ENCODE measurements at places on chromosomes 6 and 20.

GRCh38 chr6:167794161-167795157 is 32.3 kb upstream of the AFDN start:
- DNase-seq, result no peak

GRCh38 chr6:142871910-142872331 is 73.1 kb downstream of the HIVEP2 start:
- peak; percentile 43 for DNase-seq

- DNase-seq, result no peak
These were observed 888.4 kb upstream of the GJE1 start for GRCh38 chr6:141244366-141244765.

DNA sequence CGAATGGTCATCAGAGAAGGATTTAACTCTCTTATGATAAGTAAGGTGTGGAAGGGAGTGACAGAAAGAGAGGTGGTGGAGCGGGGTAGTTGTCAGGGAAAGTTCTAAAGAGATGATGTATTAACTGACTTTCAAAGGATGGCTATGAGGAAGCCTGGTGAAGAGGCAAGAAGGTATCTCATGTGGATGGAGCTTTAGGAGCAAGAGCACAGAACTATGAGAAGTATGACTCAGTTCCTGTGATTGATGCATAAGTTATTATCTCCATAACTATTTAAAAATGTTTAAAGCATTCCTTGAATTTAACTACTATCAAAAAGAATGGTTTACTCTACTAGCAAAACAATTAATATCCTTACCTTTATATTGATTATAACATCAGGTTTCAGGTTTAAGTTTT is 28.8 kb downstream of the AK9 start:
- DNase-seq, result no peak

- no peak for DNase-seq
These were observed 239.1 kb downstream of the GRM1 start for GRCh38 chr6:146267946-146268345.

GRCh38 chr6:54515013-54515412 is 206.8 kb downstream of the TINAG start:
- DNase-seq, result no peak

GRCh38 chr20:31809661-31810060 is 9.5 kb upstream of the MYLK2 start:
- DNase-seq, result no peak

GRCh38 chr6:157811137-157811475 is 11.9 kb upstream of the SNX9 start:
- no peak for DNase-seq

DNA sequence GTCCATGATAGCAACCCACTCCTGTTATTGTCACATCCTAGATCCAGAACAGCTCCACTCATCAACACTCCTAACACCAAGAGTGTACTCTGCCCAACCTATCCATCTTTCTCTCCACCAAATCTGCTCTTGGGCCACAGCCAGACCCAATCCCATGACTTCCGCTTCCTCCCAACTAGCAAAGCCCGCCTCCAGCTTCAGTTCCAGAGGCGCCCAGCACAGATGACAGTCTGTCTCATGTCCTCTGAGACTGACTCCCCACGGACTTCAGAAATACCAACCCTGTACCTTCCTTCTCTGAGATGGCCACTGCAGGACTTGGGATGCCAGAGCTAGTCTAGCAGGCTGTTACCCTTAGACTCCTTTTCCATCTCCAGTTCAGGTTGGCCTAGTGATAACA is 48.6 kb downstream of the DTNBP1 start:
- no peak for DNase-seq

GRCh38 chr20:22623211-22623610 is 38.8 kb upstream of the FOXA2 start:
- DNase-seq, result no peak

DNA sequence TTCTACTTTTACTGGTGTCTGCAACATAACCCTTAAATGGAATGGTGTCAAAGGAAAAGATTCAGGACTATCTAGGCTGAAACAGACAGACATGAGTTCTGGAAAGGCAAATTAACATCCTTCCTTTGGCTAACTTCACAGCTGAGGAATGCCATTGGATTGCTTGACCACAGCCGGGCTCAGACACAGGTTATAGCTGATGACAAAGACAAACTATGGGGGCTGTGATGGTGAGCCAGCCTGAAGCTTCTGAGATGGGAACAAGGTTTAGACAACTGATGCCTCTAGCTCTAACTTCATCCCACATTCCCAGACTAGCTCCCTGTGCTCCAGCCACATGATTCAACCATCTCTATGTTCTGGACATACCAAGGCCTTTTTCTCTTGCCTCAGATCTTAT is 15.3 kb downstream of the POLR1C start:
- no peak for DNase-seq

DNA sequence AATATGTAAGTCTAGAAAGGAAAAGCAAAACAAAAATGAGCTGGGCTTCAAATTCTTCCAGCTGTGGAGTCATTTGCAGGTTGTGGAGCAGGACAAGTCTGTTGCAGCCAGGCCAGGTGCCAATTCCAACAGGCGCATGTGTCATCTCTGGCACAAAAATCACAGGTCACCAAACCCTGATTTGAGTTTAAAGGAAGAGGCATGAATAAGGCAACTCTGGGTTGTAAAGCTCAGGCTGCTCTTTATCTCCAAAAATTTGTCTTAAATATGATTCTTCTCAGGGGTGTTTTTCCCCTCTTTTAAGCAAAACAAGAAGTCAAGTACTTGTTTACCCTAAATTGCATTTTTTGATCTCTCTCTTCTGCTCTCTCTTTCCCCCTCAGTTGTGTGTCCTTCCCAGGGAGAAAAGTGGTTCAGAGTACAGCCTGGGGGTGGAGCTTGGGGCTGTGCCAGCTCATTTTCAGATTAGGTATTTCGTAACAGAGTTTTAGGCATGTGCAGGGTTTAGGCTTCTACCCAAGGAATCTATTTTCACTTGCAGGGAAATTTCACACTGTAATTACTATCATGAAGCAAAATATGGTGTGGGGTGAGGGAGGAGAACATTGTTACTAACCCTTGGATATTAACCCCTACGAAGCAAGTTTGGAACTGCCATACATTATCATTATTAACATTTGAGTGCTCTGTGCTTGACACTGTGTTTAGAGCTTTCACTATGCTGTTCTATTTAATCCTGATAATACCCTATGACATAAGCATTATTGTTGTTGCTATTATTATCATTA is 8.3 kb upstream of the NCOA3 start:
- DNase-seq, result peak; percentile 62

- DNase-seq, result no peak
These were observed 14.3 kb downstream of the RIMS1 start for GRCh38 chr6:71900642-71901041.

- DNase-seq, result no peak
These were observed 8.5 kb downstream of the TRIM15 start for GRCh38 chr6:30171677-30172471.

DNA sequence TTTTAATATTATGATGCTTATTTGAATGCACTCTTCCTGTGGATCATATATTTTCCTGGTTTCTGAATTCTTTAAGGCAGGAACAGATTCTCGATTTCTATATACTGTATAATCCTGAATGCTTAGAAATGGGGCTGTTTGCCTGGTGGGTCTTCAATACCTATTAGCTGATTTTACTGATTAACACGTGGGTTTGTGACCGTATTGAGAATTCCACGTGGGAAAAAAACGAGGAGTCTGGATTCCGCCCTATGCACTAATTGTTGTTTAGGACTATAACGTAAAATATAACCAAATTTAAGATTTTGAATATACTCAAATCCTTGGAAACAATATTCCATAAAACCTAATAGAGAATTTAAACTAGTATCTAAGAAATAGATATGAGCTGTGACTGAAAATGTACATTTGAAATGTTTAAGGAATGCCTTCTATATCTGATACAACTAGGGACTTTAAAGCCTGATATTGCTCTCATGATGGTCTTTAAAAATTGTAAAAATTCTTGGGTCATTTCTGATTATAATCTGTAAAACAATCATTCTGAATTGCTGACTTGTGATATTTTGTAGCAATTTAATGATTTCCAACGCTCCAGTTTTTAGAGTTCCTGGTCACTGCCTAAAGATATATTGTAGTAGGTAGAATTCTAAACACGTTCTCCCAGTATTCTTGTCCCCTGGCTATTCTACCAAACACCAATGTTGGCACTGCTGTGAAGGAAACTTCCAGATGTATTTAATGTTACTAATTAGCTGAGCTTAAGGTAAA is 93.6 kb upstream of the NOX3 start:
- no peak for DNase-seq

GRCh38 chr6:124131259-124131658 is 327.6 kb downstream of the NKAIN2 start:
- DNase-seq, result no peak

- DNase-seq, result no peak
These were observed 27.2 kb downstream of the PANK2 start for GRCh38 chr20:3916364-3916763.

GRCh38 chr6:45759472-45759810 is 256.2 kb downstream of the CLIC5 start:
- peak; percentile 57 for DNase-seq

- DNase-seq, result no peak
These were observed 19.9 kb downstream of the JARID2 start for GRCh38 chr6:15265787-15266186.

GRCh38 chr6:80145921-80146320 is 39.5 kb downstream of the BCKDHB start:
- no peak for DNase-seq

DNA sequence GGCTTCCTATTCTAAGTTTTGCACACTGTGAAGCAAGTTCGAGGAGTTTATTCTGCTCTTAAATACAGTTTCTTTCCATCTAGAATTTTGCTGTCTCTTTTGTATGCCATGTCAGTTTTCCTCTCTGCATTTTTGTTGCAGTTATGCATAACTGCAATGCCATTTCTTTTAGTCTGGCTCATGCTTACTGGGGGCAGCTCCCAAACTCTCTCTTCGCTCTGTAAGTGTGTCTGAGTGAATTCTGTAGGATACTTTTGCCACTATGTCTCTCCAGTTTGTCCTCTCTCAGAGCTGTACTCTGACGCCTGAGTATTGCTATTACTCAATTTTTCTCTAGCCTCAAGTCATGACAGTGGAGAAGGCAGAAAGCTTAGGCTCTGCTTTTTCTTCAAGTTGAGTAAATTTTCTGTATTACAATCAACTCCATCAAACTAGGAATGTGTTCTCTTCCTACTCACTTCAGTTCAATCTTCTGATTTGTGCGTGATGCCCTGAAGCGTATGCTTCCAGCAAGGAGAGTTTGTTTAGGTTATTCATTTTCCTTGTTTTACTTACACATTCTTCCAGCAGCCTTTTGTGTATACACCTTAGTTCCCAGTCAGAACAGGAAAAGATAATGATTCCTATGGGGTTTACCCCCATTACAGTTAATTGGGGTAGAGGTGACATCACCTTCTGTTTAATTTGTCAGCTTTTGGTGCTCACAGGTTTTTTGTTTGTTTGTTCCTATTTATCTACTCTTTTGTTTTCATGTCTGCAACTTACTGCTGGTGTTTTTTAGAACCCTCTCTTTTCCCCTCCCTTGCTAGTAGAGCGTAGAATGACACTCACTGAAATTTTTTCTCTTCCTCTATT is 430.9 kb downstream of the BCKDHB start:
- no peak for DNase-seq

DNA sequence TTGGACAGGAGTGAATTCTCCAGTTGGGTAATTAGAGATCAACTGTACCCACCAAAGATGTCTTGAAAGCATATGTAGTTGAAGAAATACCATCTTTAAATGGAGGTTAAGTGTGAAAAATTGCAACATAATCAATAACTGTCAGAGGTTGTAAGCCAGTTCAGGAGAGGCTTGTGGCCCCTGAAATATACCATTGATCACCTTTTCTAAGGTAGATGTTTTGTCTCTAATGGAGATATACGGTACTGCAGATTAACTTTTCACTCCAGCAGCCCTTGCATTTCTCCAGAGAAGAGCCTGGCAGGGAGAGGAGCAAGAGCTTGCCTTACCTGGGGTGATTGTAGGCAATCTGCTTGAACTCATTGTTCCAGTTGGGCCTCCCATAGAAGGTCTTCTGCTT is 48.8 kb downstream of the NOX3 start:
- no peak for DNase-seq

DNA sequence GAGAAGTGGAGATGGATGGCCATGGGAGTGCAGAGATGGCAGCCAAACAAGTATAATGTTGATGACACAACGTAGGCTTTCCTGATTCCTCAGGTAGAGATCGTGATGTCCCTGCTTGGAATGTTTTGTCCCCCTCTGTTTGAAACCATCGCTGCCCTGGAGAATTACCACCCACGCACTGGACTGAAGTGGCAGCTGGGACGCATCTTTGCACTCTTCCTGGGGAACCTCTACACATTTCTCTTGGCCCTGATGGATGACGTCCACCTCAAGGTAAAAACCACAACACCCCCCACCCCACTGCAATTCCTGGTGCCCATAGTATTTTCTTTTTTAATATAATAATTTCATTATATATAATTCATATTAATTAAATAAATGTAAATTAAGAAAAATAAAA is 42.1 kb upstream of the NOP56 start:
- DNase-seq, result no peak

DNA sequence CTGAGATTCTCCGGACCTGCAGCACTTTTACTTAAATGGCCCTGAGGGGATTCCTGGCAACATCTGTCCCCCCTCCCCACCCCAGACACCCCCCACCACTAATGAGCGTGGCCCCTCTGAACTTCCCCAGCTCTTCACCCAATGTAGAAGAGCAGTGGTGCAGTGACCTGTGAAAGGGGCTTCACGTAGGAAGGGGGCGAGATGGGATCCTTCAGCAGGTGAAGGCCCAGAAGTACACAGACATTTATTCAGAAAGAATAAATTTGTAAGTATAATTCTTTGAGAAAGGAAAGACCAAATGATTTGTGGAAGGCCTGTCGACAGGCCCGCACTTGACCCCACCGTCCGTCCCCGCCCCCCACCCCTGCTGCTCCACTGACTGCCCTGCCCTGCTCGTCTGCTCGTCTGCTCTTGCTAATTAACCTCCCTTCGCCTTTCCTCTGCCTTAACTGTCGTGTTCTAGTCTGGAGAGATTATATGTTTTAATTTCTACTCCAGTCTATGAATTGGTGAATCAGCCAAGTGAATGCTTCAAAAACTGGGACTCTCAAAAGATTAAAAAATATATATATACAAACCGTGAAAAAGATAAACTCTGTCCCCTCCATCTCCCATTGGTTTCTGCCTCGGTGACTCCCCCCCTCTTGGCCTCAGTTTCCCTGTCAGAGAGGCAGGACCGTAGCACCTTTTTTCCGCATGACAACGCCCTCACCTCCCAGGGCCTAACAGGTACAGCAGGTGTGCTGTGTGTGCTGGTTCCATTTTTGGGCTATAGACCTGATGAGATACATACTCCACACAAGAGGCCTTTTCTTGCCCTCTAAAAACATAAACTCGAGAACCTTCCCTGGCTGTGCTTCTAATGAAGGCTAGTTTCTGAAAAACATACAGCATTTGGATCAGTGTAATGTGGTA is 49.2 kb downstream of the GNAS start:
- DNase-seq, result no peak

- DNase-seq, result no peak
These were observed 52.3 kb downstream of the HUS1B start for GRCh38 chr6:604579-604978.

GRCh38 chr6:13841936-13842335 is 27.6 kb upstream of the MCUR1 start:
- DNase-seq, result no peak

DNA sequence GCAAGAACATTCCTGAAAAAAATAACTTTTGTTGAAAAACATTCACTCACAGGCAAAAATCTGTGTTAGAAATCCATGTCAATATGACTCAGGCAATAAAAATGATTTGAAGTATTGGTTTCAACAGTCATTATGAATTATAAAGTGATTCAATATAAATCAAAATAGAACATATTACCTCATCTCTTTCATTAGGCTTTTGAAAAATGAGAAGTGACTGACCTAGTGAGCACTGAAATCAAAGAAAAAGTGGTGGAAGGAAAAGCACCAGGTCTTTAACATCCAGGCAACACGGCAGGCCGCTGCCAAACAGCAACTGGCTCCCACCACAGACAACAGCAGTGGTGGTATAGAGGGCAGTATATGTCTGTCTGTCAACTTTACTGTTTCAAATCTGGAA is 68.9 kb downstream of the MAN1A1 start:
- peak; percentile 24 for DNase-seq
